Common myeloid progenitor, CD34-positive (primary cell): ENCODE measurements at places on chromosomes 6 and 20.
A peak's percentile ranks its signal among the peaks of the same experiment; 100 is the strongest.

- no peak for DNase-seq
These were observed 99.3 kb downstream of the PSMB1 start for GRCh38 chr6:170453586-170454511.

DNA sequence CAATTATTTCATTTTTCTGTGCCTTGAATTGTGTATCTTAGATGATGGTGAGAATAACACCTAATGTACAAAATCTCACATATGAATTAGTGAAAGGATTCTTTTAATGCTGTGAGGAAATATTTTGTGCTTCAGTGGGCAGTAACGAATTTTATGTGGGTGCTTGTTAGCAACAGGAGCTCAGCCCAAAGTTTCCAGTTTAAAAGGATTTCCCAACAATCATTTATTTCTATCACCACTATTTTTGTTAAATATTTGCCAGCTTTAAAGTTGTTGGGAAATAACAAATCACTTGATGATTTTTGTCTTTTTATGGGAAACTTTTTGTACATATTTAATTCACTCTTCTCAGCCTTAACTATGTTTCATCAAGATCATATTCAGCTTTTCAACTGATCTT is 111.8 kb downstream of the QKI start:
- DNase-seq: no peak

DNA sequence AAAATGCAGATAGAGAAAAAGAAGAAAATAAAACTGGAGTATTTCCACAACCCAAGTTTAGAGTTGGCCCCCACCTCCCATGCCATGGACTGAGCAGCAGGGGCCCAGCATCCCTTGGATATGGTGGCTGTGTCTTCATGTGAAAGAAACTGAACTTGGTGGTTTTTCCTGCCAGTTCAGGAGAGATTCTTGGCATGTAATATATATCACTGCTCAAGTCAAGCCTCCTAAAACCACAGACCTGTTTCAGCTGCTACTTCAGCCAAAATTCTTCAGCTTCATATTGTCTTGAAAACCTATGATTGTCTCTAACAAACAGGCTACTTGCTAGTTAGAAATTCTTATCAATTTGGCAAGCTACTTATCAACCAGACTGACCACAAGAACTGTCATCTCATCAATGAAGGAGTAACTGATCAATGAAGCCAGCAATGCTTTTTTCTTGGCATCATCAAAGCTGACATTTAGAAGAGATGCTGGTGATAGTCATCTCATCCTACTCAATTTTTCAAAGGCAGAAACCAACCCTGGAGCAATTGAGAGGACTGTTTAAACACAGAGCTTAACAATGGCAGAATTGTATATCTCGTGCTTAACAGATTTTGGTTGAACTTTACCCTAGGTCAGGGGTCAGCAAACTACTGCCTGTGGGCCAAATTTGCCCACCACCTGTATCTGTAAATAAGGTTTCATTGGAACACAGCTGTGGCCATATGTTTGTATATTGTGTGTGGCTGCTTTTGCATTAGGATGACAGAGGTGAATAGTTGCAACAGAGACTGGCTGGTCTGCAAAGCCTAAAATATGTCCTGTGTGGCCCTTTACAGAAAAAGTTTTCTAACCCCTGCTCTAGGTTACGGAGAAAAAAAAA is 10.4 kb upstream of the NOL7 start:
- DNase-seq: no peak

DNA sequence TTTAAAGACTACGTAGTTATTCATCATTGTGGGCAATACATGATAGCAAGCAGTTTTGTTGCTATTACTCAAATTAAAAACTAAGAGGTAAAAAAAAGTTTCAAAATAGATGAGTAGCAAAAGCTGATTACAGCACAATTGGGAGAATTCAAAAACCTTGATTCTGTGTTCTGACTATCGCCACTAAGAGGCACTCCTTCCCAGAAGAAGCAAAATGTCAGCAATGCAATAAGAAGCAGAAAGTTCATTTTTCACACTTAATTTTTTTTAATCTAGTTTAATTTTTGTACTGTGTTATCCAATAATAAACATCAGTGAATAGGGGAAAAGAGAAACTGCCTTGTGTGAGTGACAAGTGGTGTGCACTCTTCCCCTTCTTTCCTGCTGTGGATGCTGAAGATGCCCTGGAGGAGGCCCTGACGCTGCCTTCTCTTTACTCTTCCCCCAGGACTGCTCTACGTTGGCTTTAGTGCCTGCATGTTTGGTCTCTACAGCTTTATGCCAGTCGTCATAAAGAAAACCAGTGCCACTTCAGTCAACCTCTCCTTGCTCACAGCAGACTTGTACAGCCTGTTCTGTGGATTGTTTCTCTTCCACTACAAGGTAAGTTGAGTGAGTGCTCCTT is 263.2 kb upstream of the PLN start:
- peak; percentile 4 for DNase-seq

- no peak for DNase-seq
These were observed 10.9 kb upstream of the HSP90AB1 start for GRCh38 chr6:44235891-44236516.

DNA sequence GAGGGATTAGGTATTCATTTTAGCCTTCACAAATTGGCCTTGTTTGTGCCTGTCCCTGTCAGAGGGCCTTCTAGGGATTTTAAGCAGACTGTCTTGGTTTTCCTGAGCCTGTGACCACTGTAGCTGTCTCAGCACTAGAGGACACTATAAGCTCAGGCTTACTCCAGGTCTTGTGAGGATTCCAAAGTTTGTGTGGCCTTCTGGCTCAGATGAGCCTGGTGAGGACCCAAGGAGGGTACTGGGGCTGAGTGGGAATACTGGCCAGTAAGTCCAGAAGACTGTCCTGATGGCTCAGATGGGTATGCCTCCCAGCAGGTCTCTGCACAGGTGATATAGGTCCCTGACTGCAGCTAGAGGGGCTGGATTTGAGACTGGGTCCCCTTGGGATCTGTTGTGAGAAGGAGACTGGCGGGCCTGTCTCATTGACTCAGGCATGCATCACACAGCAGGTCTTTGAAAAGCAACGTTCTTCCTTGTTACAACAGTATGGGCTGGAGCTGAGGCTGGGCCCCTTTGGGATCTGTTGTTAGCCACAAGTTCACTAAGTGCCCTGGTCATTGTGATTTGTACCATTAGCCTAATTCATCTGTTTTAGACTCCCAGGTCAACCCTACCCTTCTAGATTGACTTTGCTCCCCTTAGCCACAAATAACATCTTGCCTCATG is 26.3 kb upstream of the TFB1M start:
- DNase-seq: no peak

DNA sequence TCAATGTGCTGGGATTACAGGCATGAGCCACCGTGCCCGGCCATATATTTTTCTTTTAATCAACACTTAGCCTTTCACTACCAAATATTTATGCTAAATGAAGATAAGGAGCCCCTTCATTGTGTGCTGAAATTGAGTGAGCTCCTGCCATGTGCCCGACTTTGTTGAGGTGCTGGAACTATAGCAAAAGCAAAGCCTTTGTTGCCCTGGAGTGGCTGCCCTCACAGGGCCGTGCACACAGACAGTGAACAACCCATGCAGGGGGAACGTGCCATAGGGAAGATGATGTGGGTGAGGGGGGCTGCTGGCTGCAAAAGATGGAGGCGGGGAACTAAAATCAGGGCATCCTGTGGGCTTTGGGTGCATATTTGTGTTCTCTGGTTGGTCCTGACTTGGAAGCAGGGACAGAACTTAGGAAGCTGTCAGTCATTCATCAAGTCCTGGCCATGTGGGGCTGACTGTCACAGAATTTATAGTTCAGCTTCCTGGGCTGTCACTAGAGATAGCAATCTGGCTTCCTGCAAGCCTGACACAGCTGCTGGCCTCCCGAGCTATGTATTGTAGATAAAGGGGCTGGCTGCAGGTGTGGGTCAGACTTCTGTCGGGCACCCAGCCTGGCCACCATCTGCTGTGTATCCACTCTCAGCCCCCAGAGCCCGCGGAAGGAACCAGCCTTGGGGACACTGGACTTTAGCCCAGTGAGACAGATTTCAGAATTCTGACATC is 56.8 kb upstream of the MPC1 start:
- DNase-seq: peak; percentile 84

DNA sequence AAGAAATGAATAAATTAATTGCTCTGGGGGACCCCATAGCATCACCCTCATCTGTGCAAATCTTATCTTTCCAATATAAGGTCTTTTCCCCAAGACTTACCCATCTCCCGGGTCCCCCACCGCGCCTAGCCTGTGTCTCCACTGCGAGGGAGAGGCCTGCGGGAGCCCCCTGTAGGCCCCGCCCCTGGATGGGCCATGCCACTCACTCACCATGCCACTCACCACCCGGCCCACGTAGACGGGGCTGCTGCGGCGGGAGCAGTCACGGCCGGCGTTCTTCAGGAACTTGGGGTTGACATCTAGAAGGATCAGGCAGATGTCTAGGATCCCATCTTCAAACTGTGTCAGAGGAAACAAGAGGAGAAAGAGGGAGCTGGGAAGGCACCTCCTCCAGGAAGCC is 17.3 kb downstream of the TGM2 start:
- no peak for DNase-seq

GRCh38 chr6:33207552-33208090 is 679 bp upstream of the RING1 start:
- DNase-seq: no peak

- peak; percentile 54 for DNase-seq
These were observed 943 bp downstream of the ZUP1 start for GRCh38 chr6:116667623-116668022.

DNA sequence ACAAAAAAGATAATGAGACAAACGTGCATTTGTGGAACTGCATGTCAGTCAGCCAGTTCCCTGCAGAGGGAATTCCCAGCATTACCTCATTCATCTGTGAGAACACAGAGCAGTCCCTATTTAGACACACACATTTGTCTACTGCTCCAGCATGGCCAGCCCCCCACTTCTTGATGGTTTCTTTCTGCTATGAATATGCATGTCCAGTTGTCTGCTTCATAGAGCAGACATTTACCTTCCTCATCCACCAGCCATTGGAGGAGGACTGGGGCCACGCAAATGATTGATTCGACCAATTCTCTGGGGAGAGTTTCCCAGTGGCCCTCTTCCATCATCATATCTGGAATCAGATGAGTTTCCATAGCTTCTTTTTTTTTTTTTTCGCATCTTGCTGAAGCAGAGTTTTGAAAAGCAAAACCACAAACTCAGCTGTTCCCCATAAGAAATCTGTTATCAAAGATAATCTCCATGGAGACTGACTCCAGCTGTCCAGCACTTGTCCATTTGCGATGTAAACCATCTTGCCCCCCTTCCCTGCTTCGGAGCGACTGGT is 11.8 kb downstream of the ENPP1 start:
- DNase-seq: no peak

DNA sequence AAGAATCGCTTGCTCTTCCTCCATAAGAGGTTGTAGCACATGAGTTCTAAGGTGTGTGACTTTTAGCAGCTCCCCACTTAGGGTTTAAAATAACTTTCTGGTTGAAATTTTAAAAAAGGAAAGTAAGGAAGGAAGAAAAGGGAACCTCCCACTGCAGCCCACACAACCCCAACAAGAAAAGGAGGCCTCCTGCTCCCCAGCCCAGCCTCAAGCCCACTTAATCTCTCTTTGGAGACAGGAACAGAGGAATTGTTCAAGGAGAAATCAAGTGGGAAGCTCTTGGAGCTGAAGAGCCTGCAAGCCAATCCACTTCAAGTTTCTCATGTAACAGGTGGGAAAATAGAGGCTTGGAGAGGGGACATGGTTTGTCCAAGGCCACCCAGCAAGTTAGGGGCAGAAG is 39.1 kb upstream of the PREX1 start:
- DNase-seq: no peak

DNA sequence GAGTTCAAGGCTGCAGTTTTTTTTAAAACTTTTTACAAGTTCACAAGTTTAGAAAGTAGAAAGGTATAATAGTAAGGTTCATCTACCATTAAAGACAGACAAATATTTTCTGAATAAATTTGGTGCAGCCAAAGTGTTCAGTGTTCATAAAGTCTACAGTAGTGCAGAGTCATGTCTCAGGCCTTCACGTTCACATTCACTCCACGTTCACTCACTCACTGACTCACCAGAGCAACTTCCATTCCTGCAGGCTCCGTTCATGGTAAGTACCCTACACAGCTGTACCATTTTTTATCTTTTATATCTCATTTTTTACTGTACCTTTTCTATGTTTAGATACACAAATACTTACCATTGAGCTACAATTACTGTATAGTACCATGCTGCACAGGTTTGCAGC is 67.6 kb downstream of the B4GALT5 start:
- no peak for DNase-seq

- DNase-seq: peak; percentile 43
These were observed at the start of gene SRSF12 for GRCh38 chr6:89117211-89118108. Gene SRSF12, minus strand, starts transcription at chr6:89118071. Its CDS starts 184 bp downstream, at chr6:89117887.

DNA sequence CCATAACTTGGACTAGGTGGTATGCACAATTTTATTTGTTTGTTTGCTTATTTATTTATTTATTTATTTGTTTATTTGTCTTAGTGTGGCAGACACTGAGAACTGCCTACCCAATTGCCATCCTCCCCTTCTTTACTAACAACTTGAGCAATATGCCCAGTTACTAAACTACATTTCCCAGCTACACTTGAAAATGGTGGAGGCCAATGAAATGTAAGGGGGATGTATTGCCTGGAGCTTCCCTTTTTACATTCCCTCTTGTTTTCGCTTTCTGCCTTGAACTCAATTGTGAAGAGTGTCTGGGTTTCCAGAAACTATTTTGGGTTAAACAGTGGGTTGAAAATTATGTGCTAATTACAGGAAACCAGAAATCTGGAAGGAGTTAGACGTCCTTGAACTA is 152.7 kb upstream of the FKBP1C start:
- DNase-seq: no peak

GRCh38 chr6:155116571-155116910 is 121.4 kb downstream of the TIAM2 start:
- DNase-seq: no peak

DNA sequence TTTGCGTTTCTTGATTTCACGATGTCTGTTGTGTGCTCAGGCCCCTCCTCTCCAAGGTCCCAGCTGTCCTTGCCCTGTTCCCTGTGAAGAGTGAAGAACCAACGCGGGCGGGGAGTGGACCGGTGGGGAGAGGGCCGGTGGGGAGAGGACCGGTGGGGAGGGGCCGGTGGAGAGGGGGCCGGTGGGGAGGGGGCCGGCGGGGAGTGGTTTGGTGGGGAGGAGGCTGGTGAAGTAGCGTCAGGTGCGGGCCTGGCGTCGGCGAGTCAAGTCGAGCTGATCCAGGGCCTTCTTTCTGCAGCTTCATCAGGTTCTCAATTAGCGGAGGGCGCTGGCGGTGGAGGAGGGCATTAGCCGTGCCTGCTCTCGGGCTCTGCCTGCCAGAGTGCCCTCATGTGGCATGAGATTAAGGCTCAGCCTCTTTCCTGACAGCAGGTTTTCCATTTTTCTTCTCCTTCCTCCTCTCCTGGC is 21.2 kb upstream of the BHLHE23 start:
- DNase-seq: peak; percentile 72

DNA sequence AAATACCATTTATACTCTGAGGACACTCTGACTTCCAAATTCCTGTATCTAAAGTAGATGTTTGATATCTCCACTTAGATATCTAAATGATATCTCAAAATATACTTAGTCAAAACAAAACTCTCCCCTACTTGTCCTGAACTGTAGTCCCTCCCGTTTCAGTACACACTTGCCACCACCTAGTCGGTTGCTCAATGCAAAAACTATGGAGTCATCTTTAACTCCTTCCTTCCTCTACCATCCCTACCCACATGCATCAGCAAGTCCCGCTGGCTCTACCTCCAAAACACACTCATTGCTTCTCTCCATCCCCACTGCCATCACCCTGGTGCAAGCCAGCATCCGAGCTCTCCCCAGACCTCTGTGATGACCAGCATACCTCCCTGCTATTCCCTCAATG is 13.2 kb downstream of the STX7 start:
- no peak for DNase-seq

- DNase-seq: peak; percentile 20
These were observed 121.4 kb downstream of the UNC5CL start for GRCh38 chr6:40917603-40918002.

GRCh38 chr20:50550531-50550930 is 40.3 kb downstream of the PTPN1 start:
- no peak for DNase-seq
